Adipose tissue (tissue), 3 donors: ENCODE measurements at places on chromosomes 13 and 19. TPM values are rescaled to one million over a fixed set of nuclear protein-coding genes. Genes with fewer than 3 reads are reported as not detected.

The PLIN5 gene
- 205 TPM for polyA plus RNA-seq

The APOC1 gene
- 42.9 TPM for polyA plus RNA-seq

The PRKCG gene
- polyA plus RNA-seq: 0.05 TPM

The SSBP4 gene
- polyA plus RNA-seq: 83.2 TPM

The AXL gene
- polyA plus RNA-seq: 26.0 TPM

The CAMSAP3 gene
- 23.1 TPM for polyA plus RNA-seq

The RNF225 gene
- polyA plus RNA-seq: not detected
